NCI-H187 (cell line): ENCODE measurements at places on chromosomes 2 and 18.

- no peak for DNase-seq
These were observed 392.0 kb upstream of the LYPD1 start for GRCh38 chr2:133061874-133062593.

- DNase-seq = no peak
These were observed 549.6 kb upstream of the CELF4 start for GRCh38 chr18:38115201-38115600.

DNA sequence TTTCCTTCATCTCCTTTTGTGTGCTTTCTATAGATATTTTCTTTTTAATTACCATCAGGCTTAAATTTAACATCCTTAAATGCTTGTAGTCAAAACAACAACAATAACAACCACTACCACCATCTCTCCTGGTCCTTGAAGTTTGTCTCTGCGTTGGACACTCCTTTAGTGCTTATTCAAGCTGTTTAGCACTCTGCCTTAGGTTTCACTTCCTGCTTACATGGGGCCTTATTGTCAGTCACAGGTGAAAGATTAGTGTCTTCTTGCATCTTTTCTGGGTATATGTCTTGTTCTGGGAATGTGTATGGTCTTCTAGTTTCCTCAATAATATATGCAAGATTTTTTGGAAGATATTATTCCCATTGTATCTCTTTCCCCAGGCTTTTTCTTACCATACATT lies 240.1 kb upstream of the NXPH2 start:
- DNase-seq = no peak

- no peak for DNase-seq
These were observed 19.7 kb upstream of the DAPL1 start for GRCh38 chr2:158775273-158776027.

GRCh38 chr18:64185987-64186386 lies 37.1 kb upstream of the LINC00305 start:
- DNase-seq = no peak

DNA sequence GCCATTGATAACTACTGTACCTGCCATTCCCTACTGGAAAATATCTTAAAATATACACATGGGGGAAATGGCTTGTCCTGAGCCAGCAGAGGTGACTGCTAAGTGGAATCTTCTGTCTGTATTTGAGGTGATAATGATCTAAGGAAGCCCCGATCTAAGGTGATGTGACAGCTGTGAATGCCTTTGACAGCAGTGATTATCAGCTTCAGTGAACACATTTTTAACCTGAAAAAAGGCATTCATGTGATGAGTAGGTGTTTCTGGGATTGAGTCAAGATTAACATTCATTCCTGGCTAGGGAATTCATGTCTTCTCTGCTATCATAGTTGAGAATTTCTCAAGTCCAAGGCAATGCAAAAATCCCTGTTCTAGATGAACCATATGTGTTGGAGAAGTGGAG lies 9.1 kb upstream of the MAPRE2 start:
- no peak for DNase-seq

GRCh38 chr2:239257511-239257937 lies 143.3 kb downstream of the HDAC4 start:
- DNase-seq = no peak

- no peak for DNase-seq
These were observed 193.0 kb upstream of the NETO1 start for GRCh38 chr18:73060666-73061288.

DNA sequence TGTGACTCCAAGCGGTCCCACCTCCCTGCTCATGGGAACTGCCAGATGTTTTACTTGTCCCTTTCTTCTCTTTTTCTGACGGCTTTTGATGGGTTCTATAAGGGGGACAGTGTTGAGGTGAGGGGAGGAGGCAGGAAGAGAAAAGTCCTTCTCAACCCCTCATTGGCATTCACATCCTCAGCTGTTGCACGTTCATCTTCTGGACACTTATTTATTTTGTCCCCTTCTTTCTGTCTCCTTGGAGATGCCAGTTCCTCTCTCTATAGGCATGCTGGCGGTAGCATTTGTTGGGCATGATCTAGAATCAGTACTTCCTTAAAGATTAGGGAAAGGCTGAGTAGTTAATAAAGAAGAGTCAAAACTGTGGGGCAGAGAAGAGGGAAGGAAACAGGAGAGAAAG lies 99.0 kb upstream of the KLHL14 start:
- DNase-seq = no peak

- DNase-seq = no peak
These were observed 95.7 kb downstream of the MYCN start for GRCh38 chr2:16035747-16036745.

- DNase-seq = no peak
These were observed 318.7 kb downstream of the PDE11A start for GRCh38 chr2:177753682-177754491.

DNA sequence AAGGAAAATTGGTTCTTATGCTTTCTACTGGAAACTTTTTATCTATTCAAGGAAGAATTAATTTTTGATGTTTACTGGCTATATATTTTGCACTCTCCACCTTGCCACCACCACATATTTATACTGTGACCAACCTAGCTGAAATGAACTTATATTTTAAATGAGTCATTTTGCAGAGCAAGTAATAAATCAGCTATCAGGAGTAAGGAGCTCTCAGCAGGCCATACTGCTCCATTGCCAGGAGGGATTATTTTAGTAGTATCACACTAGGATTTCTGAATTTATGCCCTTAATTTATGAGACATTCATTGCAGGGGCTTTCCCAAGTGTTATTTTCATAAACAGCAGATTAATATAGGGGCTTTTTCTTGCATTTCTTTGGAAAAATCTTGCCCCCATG lies 125.8 kb upstream of the CYP1B1 start:
- no peak for DNase-seq

DNA sequence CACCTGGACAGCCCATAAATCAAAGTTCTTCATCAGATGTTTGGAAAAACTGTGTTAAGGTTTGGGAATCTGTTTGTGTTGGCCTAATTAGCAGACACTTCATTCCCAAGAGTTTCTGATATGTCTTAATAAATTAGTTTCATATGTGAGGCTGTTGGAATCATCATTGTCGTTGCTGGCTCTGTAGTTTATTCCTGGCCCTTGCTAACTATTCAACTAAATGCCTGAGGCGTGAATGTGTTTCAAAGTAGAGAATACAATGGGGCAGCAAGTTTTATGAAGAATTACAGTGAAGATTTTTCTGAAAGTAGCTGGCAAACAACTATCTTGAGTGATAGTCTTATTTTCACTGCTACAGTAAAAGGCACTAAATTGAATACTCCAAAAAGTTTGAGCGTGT lies 141.1 kb downstream of the PARD3B start:
- no peak for DNase-seq

- no peak for DNase-seq
These were observed 31.7 kb upstream of the ZCCHC2 start for GRCh38 chr18:62490967-62491695.

DNA sequence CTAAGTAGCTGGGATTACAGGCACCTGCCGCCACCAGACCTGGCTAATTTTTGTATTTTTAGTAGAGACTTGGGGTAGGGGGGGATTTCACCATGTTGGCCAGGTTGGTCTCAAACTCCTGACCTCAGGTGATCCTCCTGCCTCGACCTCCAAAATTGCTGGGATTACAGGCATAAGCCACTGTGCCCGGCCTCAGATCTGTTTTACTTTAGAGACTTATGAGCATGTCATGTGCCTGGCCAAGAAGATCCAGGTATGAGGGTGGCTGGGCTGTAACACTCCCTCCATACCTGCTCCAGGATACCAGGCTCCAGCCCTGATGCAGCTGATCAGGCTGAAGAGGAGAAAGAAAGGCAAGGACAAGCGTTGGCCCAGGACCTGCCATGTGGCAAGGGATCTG lies 125.0 kb downstream of the LPIN1 start:
- no peak for DNase-seq

DNA sequence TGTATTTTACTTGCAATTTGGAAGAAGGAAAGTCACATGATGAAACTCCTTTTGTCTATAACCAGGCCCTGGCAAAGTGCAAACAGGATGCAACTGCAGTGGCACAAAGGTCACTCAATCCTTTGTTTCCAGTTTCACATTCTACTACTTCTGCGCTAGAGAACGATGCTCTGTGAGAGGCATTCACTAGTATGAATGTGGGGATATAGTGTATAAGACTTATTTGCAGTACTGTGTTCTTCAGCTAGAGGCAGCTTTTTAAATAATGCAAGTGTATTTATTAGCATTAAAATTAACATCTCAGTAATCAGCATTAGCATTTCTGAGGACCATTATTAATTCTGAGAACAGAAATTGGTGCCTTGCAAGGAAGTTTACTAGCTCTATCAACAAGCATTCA lies 68.9 kb downstream of the PRPF40A start:
- DNase-seq = no peak

GRCh38 chr2:121038891-121039616 lies 245.9 kb downstream of the TFCP2L1 start:
- peak; percentile 27 for DNase-seq
